ENCODE measurements at places on chromosomes 12 and 14.
A peak's percentile ranks its signal among the peaks of the same experiment; 100 is the strongest.

DNA sequence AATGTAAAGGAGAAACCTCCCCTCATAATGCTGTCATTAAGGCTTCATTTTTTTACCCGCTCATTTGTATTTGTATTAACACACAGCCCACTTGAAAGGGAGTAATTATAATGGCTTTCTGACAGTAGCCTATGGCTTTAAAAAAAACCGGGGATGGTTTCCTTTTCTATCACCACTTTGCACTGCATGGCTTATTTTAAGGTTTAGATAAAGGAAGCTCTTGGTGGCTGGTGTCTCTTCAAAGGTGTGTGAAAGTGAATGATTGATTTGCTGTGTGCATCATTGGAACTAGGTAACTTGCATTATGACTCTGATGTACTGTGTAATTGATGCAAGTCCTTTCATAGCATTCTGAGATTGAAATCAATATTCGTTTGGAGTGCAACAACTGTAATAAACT lies 80.7 kb downstream of the NPAS3 start:
- H3K4me3 ChIP-seq: no peak overlapping the region
- no peaks in the 10 kb centered on the region for H3K36me3 ChIP-seq
- DNase-seq: no peak
- no peaks in the 10 kb centered on the region for H3K4me1 ChIP-seq
- H3K27me3 ChIP-seq: no peaks in the 10 kb centered on the region

DNA sequence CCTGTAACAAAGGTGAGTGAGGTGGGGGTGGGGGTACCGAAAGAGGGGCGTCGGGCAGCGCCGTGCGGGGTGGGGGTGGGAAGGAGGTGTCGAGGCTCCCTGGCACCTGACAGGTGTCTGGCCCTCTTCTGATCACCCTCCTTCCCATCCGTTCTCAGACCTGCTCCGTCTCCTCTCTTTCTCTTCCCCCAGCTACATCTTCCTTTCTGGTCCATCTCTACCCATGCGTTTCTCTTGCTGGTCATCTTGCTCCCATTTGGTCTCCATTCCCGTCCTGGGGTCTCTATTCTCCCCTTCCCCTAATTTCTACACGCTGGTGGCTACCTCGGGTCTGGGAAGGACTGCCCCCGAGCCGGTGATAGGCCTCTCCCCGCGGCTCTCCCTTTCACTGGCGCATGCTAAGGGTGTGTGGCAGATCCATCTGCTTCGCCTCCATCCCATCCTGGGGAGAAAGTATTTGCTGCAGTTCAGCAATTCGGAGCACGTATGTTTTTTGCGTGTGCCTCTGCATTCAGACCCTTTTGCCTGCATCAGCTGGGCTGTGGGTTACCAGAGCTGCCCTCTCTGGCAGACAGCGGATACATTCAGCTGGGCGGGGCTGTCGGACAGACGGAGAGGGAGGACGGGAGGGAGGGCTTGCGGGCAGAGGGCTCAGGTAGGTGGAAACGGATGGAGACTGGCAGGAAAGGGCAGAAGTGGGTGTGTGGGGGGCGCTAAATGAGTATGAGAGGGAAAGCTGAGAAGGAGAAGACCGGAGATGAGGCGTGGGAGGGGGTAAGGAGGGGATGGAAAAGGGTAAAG lies 730 bp downstream of the CLSTN3 start:
- peak; percentile 45 for DNase-seq
- H3K36me3 ChIP-seq: peaks cover 32% of the 10 kb centered on the region
- H3K27me3 ChIP-seq: no peaks in the 10 kb centered on the region
- H3K4me3 ChIP-seq: peak overlapping the region; percentile 95
- peak overlapping the region; percentile 95 for H3K27ac ChIP-seq

GRCh38 chr14:64255756-64256155 lies 38.4 kb downstream of the ESR2 start:
- H3K4me3 ChIP-seq: no peak overlapping the region
- peaks cover 6% of the 10 kb centered on the region for H3K27me3 ChIP-seq
- no peak for DNase-seq
- peaks cover 4% of the 10 kb centered on the region for H3K36me3 ChIP-seq

DNA sequence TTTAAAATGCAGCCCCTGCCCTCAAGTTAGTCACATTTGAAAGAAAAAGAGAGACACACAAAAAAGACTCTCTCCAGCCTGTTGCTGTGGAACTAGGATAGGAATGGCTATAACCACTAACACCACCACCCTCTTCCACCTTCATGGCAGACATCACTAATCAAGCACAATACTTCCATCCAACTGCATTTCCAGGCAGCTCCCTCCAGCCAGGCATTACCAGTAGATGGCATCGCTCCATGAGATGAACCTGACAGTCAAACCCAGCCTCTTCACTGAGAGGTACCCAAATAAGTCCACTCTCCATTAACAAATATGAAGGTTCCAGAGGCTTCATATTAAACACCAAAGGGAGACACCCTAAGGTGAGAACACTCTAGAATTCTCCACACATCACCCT lies 24.4 kb downstream of the SLC8B1 start:
- no peak for DNase-seq
- no peaks in the 10 kb centered on the region for H3K4me1 ChIP-seq
- H3K36me3 ChIP-seq: peaks cover 36% of the 10 kb centered on the region
- H3K4me3 ChIP-seq: no peak overlapping the region
- no peaks in the 10 kb centered on the region for H3K27me3 ChIP-seq

- H3K4me3 ChIP-seq: no peak overlapping the region
- H3K27ac ChIP-seq: no peak overlapping the region
- DNase-seq: no peak
- peaks cover 6% of the 10 kb centered on the region for H3K4me1 ChIP-seq
- H3K27me3 ChIP-seq: no peaks in the 10 kb centered on the region
Measured at GRCh38 chr12:119660076-119660475, 7.9 kb upstream of the PRKAB1 start.

- H3K27ac ChIP-seq: no peak overlapping the region
- H3K36me3 ChIP-seq: no peaks in the 10 kb centered on the region
- DNase-seq: no peak
- H3K4me1 ChIP-seq: peaks cover 4% of the 10 kb centered on the region
- no peaks in the 10 kb centered on the region for H3K27me3 ChIP-seq
- no peak overlapping the region for H3K4me3 ChIP-seq
Measured at GRCh38 chr12:11815397-11815796, 165.9 kb downstream of the ETV6 start.

DNA sequence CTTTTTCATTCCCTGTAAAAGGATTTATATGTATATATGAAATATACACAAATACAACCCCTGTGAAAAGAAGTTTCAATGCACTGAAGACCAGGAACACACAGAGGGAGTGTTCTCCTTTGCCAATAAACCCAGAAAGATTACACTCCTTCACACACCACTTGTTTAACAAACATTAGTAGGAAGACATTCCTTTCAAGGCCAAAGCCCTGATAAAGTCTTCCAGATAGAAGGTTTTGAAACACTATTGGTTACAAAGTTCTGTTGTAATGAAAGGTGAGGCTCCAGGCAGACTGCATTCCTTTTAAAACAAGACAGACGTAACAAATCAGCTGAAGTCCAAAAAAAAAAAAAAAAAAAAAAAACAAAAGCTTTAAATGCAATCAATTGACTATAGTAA lies 81.0 kb downstream of the PTPN21 start:
- DNase-seq: no peak
- no peak overlapping the region for H3K27ac ChIP-seq
- no peaks in the 10 kb centered on the region for H3K36me3 ChIP-seq
- H3K4me1 ChIP-seq: no peaks in the 10 kb centered on the region
- H3K27me3 ChIP-seq: no peaks in the 10 kb centered on the region

DNA sequence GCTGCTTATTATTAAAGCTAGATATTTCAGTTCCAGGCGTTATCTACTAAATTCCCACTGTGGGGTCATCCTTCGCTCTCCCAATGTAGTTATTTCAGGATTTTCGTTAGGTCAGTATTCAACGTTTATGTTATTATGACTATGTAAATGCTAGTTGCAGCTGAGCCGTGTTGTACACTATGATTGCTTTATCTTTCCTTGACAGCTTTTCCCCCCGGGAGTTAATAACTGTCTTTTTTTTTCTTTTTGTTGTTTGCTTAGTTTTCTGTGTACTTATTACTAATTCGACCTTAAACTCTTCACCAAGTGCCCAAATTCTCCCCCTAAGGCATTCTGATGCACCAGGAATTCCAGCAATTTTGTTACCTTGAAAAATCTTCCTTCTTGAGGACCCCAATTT lies 48.5 kb downstream of the SUDS3 start:
- H3K36me3 ChIP-seq: no peaks in the 10 kb centered on the region
- peaks cover 5% of the 10 kb centered on the region for H3K4me1 ChIP-seq
- H3K4me3 ChIP-seq: no peak overlapping the region
- H3K27ac ChIP-seq: no peak overlapping the region
- H3K27me3 ChIP-seq: no peaks in the 10 kb centered on the region

GRCh38 chr14:63282997-63283883 lies 35.5 kb downstream of the GPHB5 start:
- H3K36me3 ChIP-seq: no peaks in the 10 kb centered on the region
- no peaks in the 10 kb centered on the region for H3K27me3 ChIP-seq
- no peak overlapping the region for H3K27ac ChIP-seq
- H3K4me3 ChIP-seq: no peak overlapping the region
- DNase-seq: no peak

DNA sequence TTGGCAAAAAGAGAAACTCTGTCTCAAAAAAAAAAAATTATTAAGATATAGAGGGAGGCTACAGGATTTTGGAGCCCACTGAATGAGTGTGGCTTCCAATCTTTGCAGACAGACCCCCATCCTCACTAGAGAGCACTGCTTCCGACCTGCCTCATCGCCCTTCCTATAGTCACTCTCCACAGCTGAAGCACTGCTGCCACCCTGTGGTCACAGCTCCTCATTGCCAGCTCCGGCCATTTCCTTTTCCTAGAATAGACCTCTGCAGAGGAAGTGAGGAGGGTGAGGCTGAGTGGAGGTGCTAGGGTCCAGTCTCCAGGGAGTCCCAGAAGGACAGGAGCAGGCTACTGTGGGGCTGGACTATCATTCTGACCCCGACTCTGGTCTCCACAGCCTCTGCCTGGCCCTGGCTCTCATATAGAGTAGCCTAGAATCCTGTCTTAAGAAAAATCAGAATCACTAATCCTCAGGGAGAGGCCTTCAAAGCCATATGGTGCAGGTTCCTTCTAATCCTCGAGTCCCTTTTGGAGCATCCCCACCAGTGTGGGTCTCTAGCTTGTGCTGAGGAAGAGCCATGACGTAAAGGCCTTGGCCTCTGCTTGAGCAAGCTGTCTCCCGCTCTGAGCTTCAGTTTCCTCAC lies 1.4 kb upstream of the NPFF start:
- DNase-seq: peak; percentile 85
- H3K4me1 ChIP-seq: peaks cover 8% of the 10 kb centered on the region
- peak overlapping the region; percentile 81 for H3K27ac ChIP-seq
- H3K4me3 ChIP-seq: no peak overlapping the region
- H3K27me3 ChIP-seq: no peaks in the 10 kb centered on the region

DNA sequence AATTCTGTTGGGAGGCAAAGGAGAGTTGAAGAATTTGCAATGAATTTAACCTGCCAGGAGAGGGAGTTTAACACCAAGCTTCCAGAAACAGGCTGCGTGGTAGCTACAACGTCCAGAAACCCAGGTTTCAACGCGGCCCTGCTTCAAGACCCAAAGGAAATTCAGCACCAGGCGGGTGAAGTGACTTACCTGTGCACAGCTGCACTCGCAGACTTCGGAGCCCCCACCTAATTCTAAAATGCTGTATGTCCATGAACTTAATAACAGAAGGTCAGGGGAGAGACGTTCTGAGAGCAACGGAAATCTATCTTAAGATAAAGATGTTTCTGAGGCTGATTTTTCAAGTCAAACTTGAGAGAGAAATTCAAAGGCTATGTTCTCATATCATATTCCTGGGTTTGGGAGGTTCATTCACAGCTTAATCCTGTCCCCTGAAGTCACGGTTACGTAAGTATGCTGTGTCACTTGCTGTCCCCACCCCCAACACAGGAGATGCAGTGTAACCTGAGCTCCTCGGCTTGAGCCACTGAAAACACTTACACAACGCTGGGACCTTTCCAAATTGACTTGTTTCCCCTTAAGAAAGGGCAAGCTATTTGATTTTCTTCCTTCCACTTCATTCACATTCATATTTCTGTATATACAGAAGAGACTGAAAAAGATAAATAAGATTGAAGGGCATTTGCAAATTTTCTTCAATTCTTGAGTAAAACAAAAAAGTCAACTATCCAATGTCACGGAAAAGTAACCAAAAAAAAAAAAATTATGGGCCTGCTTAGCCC lies 22.7 kb downstream of the CLIP1 start:
- no peak overlapping the region for H3K4me3 ChIP-seq
- H3K27ac ChIP-seq: peak overlapping the region; percentile 29
- peak; percentile 13 for DNase-seq
- peaks cover 24% of the 10 kb centered on the region for H3K36me3 ChIP-seq

Data from effector memory CD8-positive, alpha-beta T cell (primary cell).